ENCODE measurements at places on chromosomes 12 and 14. TPM values are rescaled to one million over a fixed set of nuclear protein-coding genes. Genes with fewer than 3 reads are reported as not detected.

DNA sequence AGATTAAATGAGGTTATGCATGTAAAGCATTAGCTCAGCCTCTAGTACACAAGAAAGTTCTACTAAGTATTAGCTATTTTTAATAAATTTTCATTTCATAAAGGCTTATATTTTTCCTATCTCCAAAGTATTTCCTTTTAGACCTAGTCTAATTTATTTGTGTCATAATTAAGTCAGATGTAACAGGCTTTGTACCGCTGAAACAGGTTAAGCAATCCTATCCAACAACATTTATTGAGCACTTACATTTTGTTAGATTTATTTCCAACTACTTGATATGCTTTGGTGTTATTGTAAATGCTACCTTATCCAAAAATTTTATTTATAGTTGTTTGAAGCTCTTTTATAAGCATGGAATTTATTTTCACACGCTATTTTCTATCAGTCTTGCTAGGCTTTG is 1.8 kb upstream of the PARP2 start:
- peak overlapping the region; percentile 57 for H3K4me3 ChIP-seq
- peak overlapping the region; percentile 87 for H3K27ac ChIP-seq
- H3K27me3 ChIP-seq = no peaks in the 10 kb centered on the region
- peaks cover 17% of the 10 kb centered on the region for H3K36me3 ChIP-seq
- DNase-seq = no peak
- peaks cover 15% of the 10 kb centered on the region for H3K4me1 ChIP-seq

GRCh38 chr12:1305791-1306500 is 288.4 kb downstream of the FBXL14 start:
- no peaks in the 10 kb centered on the region for H3K36me3 ChIP-seq
- peaks cover 17% of the 10 kb centered on the region for H3K4me1 ChIP-seq
- peak overlapping the region; percentile 7 for H3K27ac ChIP-seq
- no peak for DNase-seq
- H3K27me3 ChIP-seq = no peaks in the 10 kb centered on the region

DNA sequence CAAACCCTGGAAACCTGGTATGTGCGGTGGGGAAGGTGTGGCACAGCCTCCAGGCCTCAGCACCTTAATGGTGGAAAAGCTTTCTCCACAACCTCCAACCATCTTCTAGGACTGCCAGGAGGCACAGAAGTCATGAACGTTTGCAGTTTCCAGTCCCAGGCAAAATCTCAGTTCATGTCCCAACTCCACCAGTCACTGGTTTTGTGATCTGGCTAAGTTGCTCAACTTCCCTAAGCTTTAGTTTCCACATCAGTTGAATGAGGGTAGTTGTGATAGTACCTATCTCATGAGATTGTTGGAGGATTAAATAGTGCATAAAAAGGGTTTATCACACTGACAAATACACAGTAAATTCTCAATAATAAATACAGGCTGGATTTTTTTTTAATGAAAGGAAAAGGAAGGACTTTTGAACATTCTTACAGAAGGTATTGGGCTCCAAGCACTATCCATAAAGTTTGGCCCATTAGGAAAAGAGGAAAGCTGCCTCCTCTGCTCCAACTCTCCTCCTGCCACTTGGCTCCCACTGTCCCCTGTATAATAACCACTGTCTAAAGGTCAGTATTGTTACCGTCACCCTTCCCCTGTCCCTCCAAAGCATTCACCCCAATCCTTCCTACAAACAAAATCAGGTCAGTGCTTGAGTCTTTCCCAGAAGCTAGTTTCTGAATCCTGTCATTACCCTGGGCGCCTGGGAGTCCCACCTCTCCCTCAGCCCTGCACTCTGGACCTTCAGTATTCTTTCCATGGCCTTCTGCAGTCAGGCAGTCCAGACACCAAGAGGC is 6.3 kb downstream of the PCK2 start:
- peaks cover 5% of the 10 kb centered on the region for H3K4me1 ChIP-seq
- no peak overlapping the region for H3K27ac ChIP-seq
- H3K4me3 ChIP-seq = no peak overlapping the region
- H3K27me3 ChIP-seq = no peaks in the 10 kb centered on the region

GRCh38 chr14:24206260-24207103 is 986 bp downstream of the TSSK4 start:
- H3K36me3 ChIP-seq = peaks cover 95% of the 10 kb centered on the region
- H3K4me3 ChIP-seq = no peak overlapping the region
- H3K27me3 ChIP-seq = no peaks in the 10 kb centered on the region
- H3K27ac ChIP-seq = no peak overlapping the region

KIF5A gene
- total RNA-seq = 3.2 TPM

DNA sequence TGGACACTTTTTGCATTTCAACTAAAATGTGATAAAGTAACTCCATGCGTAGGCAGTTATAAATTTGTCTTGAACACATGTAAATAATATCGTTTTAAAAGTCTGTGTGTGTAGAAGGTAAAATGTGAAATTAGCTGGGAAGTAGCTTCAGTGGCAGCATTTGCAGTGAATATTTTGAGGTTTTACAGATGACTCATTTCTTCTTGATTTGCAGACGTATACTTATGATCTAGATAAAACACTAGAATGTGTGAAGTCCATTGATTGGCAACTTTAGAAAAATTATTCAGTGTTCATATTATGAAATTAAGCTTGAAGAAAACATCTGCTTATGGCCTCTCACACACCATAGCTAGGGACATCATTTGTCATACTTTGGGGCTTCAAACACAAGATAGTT is 788.6 kb upstream of the NOVA1 start:
- no peaks in the 10 kb centered on the region for H3K27me3 ChIP-seq
- H3K36me3 ChIP-seq = no peaks in the 10 kb centered on the region
- no peak for DNase-seq
- no peak overlapping the region for H3K27ac ChIP-seq
- no peaks in the 10 kb centered on the region for H3K4me1 ChIP-seq

- no peaks in the 10 kb centered on the region for H3K27me3 ChIP-seq
- H3K4me1 ChIP-seq = no peaks in the 10 kb centered on the region
- H3K36me3 ChIP-seq = no peaks in the 10 kb centered on the region
- DNase-seq = no peak
- H3K27ac ChIP-seq = no peak overlapping the region
Measured at GRCh38 chr12:91687052-91688017, 458.3 kb downstream of the BTG1 start.

DNA sequence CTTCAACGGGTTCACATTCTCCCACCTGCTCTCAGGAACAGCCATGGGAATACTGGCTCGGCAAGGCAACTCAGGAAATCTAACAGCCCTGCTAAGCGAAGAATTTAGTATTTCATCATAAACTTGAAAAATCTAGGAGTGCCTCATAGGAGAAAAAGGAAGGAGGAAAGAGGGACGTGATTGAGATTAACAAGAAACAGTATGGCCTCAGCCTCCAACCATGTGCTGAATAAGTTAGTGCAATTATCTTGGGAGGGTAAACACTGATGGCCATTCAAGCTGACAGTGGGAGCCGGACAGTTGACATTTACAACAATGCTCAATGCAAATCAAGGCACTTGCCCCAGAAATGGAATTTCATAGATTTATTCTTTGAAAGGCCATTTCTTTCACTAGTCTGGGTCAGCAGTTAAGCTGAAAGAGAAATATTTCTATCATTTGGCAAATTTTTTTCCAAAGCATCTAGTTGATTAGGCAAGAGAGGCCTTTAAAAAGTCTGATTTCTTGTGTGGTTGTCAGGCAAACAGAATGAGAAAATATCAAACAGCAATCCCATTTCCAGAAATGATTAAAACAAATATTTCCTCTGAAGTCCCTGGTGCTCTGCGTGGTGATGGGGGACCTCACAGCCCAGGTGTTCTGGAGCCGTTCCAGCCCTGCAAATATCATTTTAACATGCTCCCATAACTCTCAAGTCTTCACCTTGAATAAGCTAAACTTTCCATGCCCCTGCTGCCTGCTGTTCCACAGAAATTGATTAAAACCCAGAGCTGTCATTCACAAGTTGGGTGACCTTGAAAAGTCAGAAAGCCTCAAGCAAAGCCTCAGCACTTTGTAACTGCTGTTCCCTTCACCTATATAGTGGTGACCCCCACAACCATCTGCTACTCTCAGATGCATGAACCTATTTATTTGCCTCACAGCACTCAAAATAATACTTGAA is 121.6 kb downstream of the PHLDA1 start:
- no peak for DNase-seq
- no peak overlapping the region for H3K4me3 ChIP-seq
- H3K4me1 ChIP-seq = peaks cover 19% of the 10 kb centered on the region
- H3K36me3 ChIP-seq = no peaks in the 10 kb centered on the region
- peak overlapping the region; percentile 70 for H3K27ac ChIP-seq

JAG2 gene
- 19.0 TPM for total RNA-seq

DNA sequence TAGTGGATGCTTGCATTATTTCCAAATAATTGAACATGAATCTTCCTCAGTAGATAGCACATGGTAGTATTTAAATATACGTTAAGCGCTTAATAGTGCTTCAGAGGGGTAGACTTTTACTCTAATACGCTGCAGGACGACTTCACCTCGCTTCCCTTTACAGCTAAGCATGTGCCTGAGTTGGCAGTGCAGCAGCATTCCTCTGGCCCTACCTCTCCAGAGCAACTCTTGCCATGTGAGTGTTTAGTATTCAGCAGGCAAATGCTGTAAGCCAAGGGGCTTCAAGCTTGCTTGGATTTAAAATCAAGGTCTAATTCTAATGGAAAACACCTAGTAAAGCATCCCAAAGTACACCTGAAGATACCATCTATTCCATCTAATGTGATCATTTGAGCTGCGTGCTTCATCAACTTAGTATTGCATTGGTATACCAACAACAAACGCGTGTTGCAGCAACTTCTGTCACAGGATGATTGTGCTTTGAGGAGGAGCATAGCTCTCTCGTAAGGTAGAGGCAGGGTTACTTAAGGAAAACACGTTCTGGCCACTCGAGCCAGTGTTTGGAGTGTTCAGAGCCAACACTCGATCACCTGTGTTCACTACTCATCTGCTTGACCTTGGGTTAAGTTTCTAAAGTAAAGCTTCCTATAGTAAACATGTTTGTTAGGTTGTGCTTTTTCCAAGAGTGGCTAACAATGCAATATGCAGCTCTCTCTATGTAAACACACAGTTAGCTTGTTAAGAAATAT is 60.6 kb downstream of the PIWIL1 start:
- no peaks in the 10 kb centered on the region for H3K4me1 ChIP-seq
- no peaks in the 10 kb centered on the region for H3K36me3 ChIP-seq
- no peak for DNase-seq
- H3K27me3 ChIP-seq = peaks cover 9% of the 10 kb centered on the region

All from esophagus muscularis mucosa (tissue), 4 donors.